ENCODE measurements at places on chromosomes 1 and 21. TPM values are rescaled to one million over a fixed set of nuclear protein-coding genes. Genes with fewer than 3 reads are reported as not detected.

DNA sequence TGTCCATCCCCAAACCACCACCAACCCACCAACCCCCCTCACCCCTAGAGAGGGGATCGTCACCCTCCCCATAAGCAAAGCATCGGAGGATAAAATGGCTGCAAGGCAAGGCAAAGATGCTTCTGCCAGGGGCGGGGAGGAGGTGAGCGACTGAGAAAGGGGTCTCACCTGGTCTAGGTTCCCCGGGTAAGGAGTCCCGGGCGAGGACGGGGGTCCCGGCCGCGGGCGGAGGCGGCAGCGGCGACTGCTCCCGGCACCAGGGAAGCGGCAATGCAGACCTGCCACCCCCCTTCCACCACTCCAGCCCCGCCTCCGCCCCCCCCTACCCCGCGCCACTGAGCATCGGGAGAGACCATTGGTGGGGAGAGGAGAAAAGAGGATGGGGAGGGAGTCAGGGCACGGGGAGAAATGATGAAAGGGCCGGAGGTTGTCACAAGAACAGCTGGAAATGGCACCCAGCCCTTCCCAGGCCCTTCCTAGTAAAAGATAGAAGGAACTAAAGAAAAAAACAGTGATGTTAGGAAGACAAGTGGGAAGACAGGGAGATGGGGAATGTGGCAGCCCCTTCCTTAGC lies at the start of gene SV2A:
SV2A (minus strand) TSS at position 274 of the 574 bp plus-strand sequence. CDS start 4,004 bp downstream, outside the sequence.
- DNase-seq: peak; percentile 45

The RWDD3 gene
- total RNA-seq: 25.3 TPM

- no peak for DNase-seq
These were observed 14.1 kb downstream of the DISP1 start for GRCh38 chr1:222828939-222829338.

DNA sequence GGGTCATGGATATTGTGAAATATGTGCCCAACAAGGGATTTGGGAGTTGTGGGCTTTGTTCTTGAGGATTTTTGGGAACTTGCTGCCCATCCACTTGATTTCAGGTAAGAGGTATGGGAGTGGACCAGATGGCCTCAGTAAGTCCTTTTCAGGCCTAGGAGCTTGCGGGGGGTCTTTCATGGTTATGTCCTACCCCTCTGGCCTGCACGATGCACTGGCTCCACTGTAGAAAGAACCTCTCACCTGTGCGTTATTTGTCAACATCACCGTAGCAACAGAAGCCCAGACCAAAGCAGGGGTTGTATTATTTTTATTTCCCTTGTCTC lies 8.6 kb downstream of the RIIAD1 start:
- no peak for DNase-seq

GRCh38 chr1:246092136-246092535 lies 414.9 kb downstream of the SMYD3 start:
- DNase-seq: no peak

DNA sequence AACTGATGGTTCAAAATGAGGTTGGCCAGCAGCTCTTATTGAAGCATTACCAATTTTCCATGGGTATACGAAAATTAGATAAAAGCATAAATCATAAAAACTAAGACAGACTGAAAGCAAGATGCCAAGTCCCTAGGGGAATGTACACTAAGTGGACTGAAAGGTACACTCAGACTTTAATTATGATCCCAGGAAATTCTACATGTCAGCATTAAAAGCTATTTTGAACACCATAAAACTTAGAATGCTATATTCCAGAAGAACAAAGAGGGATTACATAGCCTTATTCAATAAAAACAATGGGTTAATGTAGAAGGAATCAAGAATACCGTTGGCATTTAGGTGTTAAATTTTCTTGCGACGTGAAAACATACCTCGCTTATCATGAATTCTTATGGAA lies 558.5 kb downstream of the LRRIQ3 start:
- no peak for DNase-seq

- no peak for DNase-seq
These were observed 22.3 kb downstream of the EXO1 start for GRCh38 chr1:241870336-241870735.

DNA sequence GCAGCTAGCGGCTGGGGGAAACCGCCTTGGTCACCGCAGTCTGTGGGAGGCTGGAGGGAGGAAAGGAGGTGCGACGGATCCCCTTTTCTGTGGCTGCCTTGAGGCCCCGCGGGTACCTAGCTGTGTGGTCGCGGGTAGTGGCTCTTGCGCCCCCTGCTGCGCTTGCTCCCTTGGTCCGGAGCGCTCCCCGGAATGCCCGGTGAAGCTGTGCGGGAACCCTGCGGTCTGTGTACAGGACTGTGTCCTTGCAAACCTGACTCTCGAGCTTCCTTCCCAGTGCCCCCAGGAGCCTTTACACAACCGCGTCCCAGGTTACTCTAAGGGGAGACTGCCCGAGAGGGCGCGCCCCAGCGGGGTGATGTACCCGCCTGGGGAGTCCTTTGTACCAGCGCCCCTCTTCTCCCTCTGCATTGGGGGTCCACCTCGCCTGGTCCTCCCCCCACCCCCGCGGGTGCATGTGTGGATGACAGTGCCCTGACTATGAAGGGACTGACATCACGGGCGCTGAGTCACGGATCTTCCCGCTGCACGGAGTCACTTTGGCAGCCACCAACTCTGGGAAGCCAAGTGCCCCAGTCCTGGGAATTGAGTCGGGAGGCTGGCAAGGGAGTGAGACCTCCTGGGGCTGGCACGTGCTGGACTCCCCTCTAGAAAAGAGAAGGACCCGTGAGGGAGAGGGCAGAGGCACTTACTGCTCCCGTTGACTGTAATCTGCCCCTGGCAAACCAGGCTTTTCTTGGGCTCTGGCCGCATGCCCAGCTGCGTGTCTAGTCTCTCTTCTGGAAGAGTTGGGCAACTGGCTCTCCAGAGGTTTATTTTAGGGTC lies 816 bp downstream of the IL6R start:
- peak; percentile 50 for DNase-seq

GRCh38 chr1:45198185-45198584 lies 8.2 kb downstream of the ZSWIM5 start:
- no peak for DNase-seq

The SYT14 gene
- total RNA-seq: 1.7 TPM

The PLA2G2F gene
- not detected for total RNA-seq

GRCh38 chr1:111332190-111332589 lies 41.5 kb downstream of the CHIA start:
- no peak for DNase-seq

The LCE3D gene
- not detected for total RNA-seq

DNA sequence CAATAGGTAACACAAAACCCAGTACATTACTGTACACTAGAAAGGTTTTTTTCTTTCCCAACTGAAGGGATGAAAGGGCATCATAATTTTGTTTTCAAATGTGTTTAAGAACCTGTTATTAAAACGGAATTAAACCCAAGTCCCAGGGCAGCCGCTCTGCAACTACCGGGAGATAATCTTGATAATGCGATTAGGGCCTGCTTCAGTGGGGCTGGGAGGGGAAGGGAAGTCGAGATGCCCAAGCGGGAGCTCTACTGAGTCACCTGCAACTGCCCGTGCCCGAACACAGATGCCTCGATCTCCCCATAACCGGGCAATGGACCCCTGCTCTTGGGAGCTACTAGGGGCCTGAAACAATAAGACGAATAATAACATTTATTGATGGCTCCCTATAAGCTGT lies 61.4 kb downstream of the KAZN start:
- no peak for DNase-seq

DNA sequence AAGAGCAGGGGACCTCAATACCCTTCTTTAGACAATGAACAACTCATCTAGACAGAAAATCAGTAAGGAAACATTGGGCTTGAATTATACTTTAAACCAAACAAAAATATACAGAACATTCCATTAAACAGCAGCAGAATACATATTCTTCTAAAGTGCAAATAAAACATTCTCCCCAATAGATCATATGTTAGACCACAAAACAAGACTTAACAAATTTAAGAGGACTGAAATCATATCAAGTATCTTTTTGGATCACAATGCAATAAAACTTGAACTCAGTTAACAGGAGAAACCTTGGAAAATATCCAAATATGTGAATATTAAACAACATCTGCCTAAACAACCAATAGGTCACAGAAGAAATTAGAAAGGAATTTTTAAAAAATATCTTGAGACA lies 47.7 kb upstream of the HP1BP3 start:
- DNase-seq: no peak

The ADAMTS1 gene
- total RNA-seq: 72.7 TPM

The RGS13 gene
- total RNA-seq: 1.2 TPM

The HCRTR1 gene
- total RNA-seq: 0.98 TPM

DNA sequence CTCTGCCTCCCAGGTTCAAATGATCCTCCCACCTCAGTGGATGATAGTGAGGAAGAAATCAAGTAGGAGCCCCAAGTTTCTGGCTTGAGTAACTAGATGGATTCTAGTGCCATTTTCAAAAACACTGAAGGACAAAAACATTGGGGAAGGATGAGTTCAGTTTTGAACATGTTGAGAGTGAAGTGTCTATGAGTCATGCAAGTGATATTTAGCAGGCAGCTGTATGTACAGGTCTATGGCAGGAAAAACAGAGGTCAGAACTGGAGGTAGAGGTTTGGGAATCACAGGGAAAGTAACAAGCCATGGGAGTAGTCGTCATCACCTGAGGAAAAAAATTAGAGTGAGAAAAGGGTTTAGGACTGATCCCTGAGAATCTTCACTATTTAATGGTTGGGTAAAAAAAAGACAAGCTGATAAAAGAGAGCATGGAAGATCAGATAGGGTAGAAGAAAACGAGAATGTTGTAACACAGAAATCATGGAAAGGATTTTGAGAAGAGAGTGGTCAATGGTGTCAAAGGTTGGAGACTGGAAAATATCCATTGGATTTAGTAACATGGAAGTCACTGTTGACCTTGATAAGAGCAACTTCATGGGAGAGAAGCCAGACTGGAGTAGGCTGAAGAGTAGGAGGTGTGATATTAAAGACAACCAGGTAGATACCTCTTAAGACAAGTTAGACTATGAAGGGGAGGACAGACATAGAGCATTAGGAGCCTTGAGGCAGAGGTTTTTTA lies 53.1 kb downstream of the DIPK1A start:
- no peak for DNase-seq

DNA sequence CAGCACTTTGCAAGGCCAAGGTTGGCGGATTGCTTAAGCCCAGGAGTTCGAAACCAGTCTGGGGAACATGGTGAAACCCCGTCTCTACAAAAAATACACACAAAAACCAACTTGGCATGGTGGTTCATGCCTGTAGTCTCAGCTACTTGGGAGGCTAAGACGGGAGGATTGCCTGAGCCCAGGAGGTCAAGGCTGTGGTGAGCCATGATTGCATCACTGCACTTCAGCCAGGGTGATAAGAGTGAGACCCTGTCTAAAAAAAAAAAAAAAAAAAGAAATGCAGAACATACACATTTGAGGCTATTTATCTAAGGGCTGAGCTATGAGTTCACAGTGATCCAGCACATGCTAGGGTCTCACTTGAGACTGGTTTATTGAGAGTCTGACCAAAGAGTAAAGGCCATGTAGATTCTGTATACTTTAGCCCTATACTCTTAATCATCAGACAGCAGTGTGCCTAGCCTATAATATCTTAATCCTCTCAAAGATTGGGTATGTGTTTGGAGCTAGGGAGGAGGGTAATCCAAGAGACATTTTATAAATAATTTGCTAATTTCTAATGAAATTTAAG lies 23.9 kb downstream of the RNF2 start:
- no peak for DNase-seq

DNA sequence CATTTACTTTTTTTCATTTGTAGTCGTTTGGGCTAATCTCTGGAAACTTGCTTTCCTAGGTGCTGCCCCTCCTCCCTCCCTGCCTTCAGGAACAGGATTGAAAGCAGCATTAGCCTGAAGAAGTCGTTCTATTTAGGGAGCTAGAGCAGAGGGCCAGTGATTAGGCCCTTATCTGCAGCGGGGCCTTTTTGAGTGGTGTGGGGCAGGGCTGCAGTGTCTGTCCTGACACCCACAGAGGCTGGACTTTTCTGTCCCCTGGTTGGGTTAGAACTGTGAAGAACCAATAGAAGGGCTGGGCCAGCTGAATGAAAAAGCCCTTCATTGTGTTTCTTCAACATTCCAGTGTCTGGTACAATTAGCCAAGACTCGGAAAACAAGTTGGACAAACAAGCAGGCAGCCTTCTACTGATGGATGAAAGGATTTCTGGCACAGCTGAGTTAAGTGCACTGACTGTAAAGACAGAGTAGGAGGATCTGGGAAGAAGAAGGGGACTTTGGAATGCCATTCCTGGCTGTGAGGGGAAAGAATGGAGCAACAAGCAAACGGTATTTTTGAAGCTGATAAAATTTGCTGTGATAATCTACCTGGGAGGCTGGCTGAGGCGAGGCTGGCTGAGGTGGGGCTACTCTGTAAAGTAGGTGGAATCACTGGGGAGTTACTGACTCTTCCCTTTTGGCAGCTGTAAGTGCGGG lies 9.7 kb downstream of the MACF1 start:
- no peak for DNase-seq

The TRPM2 gene
- 0.09 TPM for total RNA-seq

The FAM72D gene
- 1.1 TPM for total RNA-seq

GRCh38 chr1:167135281-167135840 lies 41.5 kb downstream of the STYXL2 start:
- DNase-seq: no peak

The HLX gene
- total RNA-seq: 0.75 TPM

GRCh38 chr1:198121056-198121826 lies 35.6 kb upstream of the NEK7 start:
- DNase-seq: no peak

GRCh38 chr21:16573578-16573977 lies 843.8 kb downstream of the USP25 start:
- no peak for DNase-seq

DNA sequence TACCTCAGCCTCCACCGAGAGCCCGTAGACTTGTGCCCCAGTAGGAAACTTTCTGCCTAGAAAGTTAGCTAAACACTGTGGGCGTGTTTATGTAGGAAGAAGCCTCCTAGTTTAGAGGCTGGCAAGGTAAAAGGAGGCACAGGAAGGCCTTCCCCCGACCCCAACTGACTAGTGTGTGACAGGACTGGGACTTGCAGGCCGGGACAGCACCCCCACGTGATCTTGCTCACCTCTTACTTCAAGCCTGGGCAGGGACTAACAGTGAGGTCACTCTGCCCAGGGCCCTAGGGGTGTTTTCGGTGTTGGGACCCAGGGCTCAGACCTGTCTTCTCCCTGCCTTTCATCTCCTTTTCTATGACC lies 392 bp upstream of the TAGLN2 start:
- no peak for DNase-seq

DNA sequence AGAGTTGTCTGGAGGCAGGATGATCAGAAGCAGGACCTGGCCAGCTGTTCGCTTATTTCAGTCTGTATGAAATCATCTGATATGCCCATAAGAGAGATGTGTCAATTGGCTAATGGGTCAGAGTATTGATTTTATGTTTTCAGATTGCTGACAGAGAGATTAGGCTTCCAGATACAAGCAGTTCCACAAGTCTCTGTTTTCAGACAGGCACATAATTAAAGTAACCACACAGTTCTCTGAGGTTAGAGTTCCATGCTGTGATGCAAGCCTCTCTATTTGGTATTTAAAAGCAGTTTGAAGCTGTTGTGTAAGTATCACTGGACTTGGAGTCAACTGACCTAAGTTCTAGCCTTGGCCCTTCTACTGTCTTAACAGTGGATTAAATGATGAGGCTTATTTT lies 50.1 kb downstream of the ATF6 start:
- no peak for DNase-seq

- DNase-seq: no peak
These were observed 317.5 kb downstream of the ASTN1 start for GRCh38 chr1:176847052-176847451.

- DNase-seq: no peak
These were observed 115.8 kb upstream of the PBX1 start for GRCh38 chr1:164443166-164443565.

All from mesothelial cell of epicardium (in vitro differentiated cells).